ENCODE measurements at places on chromosomes 2 and 18.

DNA sequence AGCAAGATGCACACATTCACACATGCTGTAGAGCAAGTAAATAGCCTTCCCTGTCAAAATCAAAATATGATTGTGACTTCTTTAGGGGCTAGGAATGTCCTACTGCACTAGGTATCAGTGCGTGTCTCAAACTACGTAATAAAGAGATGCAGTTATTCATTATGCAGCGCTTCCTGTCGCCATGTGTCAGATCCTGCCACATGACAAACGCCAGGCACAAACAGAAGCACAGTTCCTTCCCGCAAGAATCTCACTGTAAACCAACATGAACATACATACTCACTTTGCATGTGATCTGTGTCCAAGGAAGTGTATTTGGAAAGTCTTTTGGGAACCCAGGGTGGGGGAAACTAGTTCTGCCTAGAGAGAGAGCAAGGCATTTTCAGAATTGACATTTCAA lies 599.9 kb downstream of the RNF144A start:
- no peak for DNase-seq

- no peak for DNase-seq
These were observed 1.3 kb downstream of the RAB31 start for GRCh38 chr18:9709304-9709877.

DNA sequence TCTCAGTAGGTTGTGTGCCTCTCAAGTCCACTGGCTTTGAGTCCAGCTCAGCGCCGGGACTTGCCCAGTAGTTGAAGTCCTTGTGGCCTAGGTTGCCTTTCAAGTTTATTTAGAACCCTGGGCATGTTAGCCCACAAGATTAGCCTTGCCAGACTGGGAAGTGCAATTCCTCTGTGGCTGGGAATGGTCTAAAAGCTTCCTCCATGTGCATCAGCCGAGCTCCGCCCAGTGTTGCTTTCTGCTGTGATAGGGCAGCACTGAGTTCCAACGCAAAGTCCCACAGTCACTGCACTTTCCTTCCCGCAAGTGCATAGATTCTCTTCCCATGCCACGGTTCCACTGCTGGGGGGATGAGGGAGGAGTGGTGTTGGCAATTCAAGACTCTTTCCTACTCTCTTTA lies 308.9 kb upstream of the THUMPD2 start:
- DNase-seq: no peak

DNA sequence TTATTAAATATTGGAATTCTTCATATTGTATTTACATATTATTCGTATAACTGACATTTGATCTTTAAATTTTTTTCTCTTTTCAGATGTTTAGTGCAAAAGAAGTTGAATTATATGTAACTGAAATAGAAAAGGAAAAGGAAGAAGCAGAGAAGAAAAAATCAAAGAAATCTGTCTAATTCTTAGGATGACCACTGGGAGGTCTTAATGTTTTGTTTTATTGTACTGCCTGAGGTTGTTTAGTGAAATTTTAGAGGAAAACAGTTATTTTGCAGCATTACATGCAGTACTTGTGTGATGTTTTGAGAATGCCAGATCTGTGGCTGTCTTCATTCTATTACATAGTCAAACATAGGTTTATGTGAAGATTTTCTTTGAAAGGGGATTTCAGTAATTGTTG lies 34.0 kb upstream of the TAF4B start:
- DNase-seq: no peak

DNA sequence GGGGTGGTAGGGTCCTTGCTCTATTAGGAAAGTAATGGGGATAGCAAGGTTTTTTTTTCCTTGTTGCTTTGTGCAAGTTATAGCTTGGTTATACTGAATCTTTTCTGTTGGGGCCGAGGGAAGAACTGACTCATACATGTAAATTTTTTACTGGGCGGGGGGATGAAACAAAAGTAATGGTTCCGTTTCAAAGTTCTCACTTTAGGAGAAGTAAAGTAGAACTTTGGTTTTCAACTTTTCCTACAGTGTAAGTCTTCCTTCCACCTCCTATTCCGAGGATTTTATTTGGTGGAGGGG lies 1.1 kb downstream of the AFTPH start:
- DNase-seq: no peak

DNA sequence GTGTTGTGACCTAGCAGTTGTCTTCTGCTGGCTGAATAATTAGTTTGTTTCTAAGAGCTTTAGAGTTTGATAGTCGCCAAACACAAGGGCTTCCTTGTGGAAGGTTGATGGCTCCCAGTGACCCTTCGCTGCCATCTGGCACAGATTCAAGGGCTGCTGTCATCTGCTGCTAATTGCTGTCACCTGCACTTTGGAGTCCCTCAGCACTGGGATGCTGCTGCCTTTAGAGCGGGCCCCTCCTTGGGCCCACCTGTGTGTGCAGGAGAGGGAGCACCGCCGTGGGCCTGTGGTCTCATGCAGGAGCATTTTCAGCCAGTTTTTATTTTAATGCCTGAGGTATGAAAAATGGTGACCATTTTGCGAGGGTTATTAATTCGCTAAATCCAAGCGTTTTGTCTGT lies 154.0 kb upstream of the NFATC1 start:
- DNase-seq: no peak

DNA sequence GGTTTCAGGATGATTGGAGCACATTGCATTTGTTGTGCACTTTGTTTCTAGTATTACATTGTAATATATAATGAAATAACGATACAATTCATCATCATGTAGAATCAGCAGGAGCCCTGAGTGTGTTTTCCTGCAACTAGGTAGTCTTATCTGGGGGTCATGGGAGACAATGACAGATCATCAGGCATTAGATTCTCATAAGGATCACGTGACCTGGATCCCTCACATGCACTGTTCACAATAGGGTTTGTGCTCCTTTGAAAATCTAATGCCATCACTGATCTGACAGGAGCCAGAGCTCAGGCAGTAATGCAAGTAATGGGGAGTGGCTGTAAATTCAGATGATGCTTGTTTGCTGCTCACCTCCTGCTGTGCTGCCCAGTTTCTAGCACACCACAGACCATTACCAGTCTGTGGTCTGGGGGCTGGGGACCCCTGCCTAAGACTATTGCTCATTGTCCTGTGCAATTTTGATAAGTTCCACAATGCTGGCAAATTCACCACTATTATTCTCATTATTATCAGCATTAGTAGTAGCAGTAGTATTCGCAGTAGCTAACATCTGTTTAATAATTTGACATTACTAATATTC lies 428.7 kb upstream of the TNP1 start:
- DNase-seq: no peak

DNA sequence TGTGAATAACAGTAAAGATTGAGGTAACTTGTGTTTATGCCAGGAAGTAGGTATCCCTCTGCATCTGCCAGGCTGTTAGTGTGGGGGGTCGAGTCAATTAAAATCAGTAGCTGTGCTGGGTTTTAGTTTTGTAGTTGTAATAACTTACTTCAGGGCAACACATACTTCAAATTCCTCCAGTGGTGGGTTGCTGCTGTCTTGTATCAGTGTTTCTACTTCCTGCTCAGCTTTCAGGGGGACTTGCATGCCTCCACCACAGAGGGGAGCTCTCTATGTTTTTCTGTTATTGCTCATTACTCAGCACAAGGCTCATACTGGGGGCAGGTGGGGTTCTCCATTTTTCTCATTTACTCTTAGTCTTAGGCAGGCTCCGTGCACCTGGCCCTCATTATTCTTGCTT lies 136.8 kb downstream of the CAPN13 start:
- DNase-seq: no peak
